ENCODE measurements at places on chromosomes 13 and 19.

GRCh38 chr19:28612275-28612769, 600.6 kb downstream of the UQCRFS1 start:
- no peak for DNase-seq

GRCh38 chr13:97388373-97388772, 45.6 kb upstream of the RAP2A start:
- no peak for DNase-seq

- DNase-seq: no peak
Observed at GRCh38 chr13:66275416-66275815, 954.7 kb downstream of the PCDH9 start.

GRCh38 chr13:113413898-113414282, 39.4 kb downstream of the ADPRHL1 start:
- DNase-seq: no peak

DNA sequence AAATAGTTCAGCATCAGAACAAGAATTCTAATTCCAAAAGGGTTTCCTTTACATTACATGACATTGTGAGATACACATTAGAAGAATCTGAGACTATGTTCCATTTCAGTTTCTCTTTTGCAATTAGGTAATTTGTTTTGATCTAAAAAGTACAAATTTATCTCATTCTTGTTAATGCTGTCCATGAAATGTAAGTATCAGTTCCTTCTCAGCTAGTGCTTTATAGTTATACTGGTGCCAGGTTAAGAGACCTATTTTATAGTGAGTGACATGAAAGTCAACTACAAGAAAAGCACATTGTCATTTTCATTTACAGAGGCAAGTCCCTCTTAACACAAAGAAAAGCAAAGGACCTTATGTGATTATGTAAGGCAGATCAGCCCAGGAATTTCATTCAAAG, 43.9 kb downstream of the RCBTB2 start:
- DNase-seq: no peak

DNA sequence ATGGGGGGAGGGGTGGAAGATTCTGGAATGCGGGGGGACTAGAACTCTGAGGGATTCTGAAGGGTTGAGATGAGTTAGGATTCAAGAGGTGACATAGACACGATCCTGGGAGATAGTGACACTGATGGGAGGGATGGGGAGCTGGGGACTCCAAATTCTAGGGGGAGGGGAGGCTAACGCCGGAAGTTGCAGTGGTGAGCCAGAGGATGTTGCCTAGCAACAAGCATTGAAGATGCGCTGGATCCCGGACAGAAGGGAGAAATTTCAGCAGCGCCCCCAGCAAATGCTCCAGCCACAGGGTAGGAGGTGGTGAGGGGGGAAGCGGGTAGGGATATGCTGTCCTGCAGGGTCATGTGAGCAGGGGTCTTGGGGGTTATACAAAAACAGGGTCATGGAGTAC, 6.9 kb upstream of the LTBP4 start:
- DNase-seq: no peak

DNA sequence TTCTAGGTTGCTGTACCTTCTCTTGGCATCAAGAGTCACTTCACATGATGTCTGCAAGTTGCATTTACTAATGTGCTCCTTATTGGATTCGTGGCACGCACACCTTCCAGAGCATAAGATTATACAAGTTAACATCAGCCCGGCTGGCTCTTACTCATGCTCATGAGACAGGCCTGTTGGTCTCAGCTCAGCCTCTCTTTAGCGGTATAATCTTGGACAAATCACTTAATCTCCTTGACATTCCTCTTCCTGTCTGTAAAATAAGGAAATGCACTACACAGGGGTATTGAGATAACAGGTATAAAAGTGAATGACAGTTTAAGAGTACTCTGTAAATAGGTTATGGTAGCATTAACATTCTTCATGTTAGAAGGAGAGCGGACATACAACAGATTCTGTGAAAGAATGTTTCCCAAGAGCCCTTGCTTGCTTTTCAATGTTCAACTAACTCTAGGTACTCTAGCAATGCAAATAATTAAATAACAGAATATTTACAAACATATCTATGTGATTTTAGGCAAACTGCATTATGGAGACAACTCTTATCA, 181.1 kb downstream of the FGF14 start:
- DNase-seq: no peak

- DNase-seq: no peak
Observed at GRCh38 chr19:19568802-19569756, 31.0 kb downstream of the CILP2 start.

DNA sequence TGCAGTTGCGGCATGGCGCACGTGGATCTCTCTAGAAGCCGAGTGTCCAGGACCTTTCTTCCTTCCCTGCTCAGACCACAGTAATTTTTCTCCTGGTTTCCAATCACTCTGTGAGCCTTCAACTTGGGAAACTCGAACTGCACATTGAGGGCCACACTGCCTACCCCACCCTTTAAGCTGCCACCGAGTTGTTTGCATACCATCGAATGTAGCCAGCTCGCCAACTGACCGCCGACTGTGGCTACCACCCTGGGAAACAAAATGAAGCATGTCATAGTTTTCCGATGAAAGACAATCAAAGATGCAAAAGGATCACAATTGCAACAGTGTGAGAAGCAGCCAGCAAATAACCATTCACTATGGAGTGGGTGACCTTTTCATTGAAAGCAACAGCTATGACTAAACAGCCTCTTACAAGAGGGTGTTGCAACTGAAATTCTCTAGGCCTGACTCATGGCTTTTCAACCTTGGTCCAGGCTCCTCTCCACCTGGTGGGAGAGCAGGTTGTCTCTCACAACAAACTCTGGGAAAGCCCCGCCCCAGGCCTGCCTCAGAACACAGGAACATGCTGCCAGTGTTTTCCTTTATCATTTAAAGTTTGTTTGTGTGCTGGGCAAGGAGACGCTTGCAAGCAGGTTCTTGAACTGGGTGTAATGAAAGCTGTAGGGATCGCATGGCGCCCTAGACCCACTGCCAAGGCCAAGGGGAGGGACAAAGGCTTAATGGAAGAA, 141.7 kb upstream of the SERP2 start:
- peak; percentile 30 for DNase-seq

DNA sequence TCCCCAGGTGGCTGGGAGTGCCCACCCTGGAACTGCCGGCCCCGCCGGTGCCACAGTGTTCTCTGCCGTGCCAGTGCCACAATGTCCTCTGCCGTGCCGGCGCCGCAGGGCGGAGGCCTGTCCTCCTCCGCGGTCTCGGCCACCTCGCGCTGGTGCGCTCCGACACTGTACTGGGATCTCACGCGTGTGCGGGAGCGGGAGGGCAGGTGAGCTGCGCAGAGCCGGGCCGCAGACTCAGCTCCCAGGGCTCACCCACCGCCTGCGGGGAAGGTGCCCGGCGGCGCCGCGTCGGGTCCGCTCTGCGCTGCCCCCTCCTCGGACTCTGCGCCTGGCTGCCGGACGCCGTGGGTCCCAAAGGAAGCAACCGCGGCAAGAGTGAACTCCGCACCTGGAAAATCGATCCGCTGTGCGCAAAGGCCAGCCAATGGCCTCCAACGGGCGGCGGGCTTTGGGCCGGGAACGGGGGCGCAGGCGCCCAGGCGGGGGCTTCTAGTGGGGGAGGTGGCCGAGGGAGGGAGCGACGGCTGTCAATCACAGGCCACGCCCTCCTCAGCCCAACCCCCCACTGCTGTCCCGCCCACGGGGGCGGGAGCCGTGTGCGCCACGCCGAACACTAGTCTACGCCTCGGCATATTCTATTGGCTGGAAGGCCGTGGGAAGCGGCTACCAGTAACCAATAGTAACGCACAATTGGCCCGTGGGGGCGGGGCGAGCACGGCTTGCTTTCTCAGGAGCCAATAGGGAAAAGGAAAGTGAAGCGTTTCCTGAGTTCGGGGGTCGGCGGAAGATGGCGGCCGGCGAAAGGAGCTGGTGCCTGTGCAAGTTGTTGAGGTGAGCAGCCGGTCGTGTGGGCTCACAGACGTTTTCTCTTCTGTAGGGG, at the start of gene ALG11:
Gene ALG11 (plus strand): TSS at position 767 of the 880 bp plus-strand sequence. CDS start 21 bp downstream, at position 788.
- peak; percentile 85 for DNase-seq

DNA sequence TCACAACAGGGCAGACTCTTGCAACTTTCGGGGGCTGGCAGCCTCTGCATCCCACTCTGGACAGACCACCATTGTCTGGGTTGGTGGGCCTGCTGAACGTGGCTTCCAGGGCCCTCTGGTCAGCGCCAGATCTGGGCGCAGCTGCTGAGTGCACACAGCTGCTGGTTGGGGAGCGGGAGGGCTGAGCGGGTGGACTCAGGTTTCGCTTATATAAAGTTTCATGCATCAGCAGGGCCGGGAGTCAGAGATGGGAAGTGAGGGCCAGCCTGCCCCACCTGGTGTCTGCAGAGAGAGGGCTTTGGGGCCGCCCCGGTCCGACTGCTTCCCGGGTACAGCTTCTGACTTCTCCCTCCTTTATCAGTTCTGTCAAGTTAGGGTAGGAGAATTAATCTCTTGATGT, 6.9 kb downstream of the ARHGEF7 start:
- no peak for DNase-seq

GRCh38 chr19:12884202-12884601, 2.8 kb downstream of the KLF1 start:
- no peak for DNase-seq

- no peak for DNase-seq
Observed at GRCh38 chr19:14715841-14716240, 26.0 kb downstream of the ZNF333 start.

DNA sequence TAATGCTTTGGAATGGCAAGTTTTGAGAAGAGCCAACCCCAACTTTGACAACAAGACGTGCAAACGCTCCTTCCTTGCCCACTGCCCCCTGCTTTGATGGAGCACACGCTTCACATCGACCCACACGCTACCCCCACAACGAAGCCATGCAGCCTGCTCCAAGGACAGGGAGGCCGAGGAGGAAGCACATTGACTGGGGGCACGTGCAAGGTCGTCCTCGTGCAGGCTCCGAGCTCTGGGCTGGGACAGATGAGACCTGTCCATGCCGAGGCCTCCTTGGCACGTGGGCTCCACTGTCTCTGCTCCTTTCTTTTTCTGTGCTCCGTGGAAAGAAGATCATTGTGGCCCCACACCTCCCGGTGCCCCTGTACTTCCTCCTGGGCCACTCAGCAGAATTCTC, 309.0 kb downstream of the TEX29 start:
- DNase-seq: no peak

DNA sequence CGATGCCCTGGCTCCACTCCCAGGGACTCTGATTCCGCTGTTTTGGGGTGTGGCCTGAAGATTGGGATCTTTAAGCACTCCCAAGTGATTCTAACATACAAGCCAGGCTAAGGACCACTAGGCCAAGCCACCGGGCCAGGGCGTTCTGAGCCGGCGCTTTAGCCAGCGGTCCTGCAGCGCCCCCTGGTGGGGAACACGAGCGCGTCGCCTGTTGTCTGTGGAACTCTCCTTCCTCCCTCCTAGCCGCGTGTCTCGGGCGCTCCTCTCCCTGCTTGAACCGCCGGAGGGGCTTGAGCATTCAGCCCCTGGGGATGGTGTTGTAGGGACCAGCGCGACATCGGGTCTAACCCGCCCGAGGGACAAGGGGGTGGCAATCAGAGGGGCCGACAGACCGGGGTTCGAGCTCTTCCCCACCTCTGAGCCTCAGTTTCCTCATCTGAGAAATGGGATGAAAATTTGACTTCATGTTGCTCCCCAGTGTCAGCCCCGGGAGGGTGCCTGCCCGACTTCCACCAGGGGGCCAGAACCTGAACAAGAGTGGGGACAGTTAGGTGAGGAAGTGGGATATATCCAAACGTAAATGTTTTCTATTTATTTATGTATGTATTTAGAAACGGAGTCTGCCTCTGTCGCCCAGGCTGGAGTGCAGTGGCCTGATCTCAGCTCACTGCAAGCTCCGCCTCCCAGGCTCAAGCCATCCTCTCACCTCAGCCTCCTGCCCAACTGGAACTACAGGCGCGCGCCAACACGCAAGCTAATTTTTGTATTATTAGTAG, 18.0 kb upstream of the PNMA8B start:
- peak; percentile 78 for DNase-seq

- DNase-seq: no peak
Observed at GRCh38 chr19:3123088-3123721, 12.6 kb upstream of the GNA15 start.

DNA sequence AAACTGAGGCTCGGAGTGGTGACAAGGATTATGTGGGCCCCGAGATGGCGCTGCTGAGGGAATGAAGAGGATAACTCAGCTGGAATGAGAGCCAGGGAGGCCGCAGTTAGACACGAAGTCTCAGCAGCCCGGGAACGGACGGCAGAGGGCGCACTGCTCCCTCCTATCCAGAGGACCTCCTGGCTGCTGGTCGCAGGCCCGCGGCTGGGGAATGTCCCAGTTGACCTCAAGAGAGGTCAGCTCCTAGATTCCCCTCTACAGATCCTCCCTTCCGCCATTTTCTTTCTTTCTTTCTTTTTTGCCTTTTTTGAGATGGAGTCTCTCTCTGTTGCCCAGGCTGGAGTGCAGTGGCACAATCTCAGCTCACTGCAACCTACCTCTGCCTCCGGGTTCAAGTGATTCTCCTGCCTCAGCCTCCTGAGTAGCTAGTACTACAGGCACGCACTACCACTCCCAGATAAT, 24.1 kb upstream of the ASPDH start:
- DNase-seq: peak; percentile 92

DNA sequence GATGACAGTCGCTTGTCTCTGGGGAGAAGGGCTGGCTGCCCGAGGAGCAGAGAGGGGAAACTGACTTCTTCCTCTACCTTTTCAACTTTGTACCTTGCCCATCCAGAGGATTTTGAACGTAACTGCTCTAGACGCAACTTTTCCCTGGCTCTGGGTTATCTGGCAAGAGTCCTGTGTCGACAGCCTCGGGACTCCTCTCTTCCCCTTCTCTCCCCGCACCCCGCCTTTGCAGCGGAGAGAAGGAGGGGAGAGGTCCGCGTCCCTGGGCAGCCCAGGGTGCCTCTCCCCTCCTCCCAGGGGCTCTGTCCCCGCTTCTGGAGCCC, 574 bp downstream of the SH3GL1 start:
- no peak for DNase-seq

DNA sequence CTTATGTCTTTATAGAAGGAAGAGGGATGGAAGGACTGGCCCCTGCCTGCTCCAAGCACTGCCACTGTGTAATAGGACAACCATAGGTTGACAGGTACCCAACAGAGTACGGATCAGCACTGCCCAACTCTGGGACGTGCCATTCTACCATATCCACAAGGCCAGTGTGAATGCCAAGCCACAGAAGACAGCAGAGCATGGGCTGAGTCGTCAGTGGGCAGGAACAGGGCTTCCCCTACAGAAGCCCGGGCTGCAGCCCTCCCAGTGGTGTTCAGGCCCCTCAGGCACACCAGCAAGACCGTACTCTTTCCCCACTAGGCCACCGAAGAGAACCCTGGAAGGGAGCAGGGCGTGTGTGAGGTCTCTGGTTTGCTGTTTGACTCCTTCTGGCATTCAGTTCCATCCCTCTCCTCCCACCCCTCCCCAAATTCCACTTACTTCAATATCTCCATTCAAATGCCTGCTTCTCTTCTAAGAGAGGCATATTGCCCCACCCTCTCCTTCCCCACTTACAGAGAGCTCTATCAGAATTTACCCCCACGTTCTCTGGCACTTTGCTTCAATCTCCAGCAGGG, 209.4 kb downstream of the FOXO1 start:
- DNase-seq: no peak

GRCh38 chr19:48836089-48837017, at the start of gene HSD17B14:
TSS of gene HSD17B14 (minus strand) at chr19:48836491. CDS start at chr19:48836411, 80 bp downstream.
- DNase-seq: peak; percentile 67

- no peak for DNase-seq
Observed at GRCh38 chr13:102470283-102470917, 68.6 kb upstream of the FGF14 start.

Data from HuH-7 (cell line).